CD4-positive, alpha-beta T cell treated with Interleukin-10 for 1 hour (primary cell): ENCODE measurements at places on chromosomes 1 and 21.
A peak's percentile ranks its signal among the peaks of the same experiment; 100 is the strongest.

DNA sequence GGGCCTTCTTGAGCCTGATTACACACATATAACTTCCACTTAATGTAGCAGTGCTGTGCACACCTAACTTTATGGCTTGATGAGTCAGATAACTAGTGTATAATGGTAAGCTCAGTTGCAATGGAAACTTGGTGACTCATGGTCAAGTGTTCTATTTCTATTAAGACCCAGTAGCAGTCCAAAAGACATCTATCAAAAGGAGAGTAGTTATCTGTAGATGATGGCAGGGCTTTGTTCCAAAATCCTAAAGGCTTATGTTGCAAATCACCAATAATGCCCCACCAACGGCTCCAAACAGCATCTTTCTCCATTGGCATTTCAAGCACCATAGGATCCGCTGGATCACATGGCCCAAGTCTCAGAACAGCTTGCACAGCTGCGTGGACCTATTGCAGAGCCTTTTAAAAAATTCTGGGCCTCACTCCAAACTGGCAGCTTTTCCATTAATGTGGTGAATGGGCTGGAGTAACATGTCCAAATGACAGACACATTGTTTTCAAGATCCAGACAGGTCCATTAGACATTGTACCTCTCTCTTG, 566.8 kb upstream of the USP24 start:
- DNase-seq = no peak

GRCh38 chr1:155061381-155062150, 2.0 kb upstream of the EFNA4 start:
- peak; percentile 96 for DNase-seq

DNA sequence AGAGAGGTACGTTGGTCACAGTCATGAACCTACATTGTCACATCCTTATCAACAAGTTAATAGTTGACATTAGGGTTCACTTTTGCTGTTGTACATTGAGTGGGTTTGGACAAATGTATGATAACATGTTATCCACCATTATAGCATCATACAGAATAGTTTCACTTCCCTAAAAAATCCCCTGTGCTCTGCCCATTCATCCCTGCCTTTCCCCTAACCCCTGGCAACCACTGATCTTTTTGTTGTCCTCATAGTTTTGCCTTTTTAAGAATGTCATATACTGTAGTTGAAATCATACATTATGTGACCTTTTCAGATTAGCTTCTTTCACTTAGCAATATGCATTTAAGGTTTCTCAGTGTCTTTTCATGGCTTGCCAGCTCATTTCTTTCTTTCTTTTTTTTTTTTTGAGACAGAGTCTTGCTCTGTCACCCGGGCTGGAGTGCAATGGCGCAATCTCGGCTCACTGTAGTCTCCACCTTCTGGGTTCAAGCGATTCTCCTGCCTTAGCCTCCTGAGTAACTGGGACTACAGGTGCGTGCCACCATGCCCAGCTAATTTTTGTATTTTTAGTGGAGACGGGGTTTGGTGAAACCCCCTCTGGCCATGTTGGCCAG, 50.6 kb downstream of the UCK2 start:
- no peak for DNase-seq

DNA sequence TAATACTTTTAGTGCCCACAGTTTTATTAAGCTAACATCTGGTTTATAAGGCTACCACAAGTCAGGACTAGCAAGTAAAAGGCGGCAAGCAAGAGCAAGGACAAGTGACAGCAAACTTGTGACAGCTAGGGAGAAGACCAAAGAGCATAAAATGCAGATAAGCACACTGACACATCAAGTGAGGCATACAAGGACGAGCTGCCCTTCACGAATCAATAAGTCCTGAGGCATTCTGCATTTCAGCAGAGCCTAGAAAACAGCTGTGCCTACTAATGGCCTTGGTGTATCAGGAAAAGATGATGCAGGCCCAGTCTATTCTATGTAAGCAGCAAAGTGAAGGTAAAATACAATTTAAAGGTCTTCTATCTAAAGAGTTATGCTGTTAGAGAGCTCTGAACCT, 74.8 kb downstream of the KRTAP19-8 start:
- no peak for DNase-seq

DNA sequence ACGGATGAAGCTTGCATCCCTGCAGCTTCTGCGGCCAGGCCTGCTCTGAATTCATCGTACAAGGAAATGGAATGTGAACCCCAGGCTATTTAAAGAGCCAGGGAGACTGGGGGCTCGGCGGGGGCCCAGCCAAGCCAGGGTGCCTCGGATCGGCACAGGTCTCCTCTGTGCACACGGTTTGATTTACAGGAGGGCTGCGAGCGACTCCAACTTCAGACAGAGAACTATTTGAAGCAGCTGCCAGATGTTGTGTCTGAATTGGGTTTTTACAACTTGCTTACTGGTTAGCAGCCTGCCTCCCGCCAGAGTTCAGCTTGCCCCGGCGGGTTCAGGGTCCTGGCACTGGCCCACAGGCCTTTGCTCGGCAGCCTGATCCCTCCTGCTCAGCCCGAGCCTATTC, 83.2 kb downstream of the SPSB1 start:
- no peak for DNase-seq

DNA sequence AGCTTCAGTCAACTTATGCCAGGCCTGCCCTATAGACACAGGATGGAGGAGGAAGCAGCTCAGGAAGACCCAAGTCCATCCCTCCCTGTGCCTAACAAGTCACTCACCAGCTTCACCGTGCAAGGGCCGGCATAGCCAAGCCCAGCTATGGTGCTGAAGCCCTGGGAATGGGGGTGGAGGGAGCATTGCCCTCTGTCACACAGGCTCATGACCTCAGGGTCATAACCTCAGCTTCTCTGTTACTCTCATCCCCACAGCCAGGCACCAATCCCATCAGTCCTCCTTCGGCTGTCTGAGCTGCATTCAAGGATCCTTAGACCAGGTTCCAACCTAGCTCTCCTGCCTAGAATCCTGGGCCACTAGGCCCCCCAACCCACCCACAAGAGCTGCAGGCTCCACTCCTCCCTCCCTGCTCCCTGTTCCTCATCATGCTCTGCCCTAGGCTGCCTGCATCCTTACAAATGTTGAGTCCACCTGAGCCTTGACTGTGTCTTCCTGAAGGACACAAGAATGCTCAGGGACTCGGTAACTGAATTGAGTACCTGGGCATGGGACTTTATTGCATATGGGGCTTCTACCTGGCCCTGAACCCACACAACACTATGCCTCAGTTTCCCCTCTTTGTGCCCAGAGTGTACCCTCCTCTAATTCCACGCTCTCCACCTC, 1.7 kb downstream of the CD244 start:
- no peak for DNase-seq

DNA sequence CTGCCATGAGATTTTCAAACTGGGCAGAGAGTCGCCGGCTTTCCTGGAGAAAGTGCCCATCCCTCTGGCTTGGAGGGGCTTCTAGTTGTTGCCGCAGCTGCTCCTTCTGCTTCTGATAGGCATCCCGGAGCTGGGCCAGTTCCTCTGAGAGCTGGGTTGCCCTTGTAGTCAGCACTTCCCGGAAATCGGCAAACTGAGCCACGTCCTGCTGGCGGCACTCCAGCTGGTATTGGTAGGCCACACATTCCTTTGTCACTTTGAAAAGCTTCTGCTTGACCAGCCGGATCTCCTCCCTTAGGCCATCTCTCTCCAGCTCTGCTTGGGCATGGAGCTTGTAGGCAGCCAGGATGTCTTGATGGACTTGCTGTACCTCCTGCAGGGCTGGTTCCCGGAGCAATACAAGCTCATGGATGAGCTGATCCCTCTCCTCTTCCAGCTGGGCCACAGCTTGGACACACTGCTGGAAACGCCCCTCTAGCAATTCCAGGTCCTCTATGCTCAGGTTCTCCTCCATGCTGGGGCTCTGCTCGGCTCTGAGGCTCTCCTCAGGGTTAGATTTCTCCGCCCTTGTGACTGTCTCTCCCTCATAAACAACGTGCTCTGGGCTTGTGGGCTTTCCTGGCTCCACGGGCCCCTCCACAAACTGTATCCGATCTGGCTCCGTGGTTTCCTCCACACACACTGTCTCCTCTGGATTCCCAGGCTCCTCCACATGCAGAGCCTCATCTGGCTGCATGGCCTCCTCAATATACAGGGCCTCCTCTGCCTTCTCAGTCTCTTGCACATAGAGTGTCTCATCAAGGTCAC, 7.3 kb downstream of the SYNC start:
- DNase-seq = no peak

DNA sequence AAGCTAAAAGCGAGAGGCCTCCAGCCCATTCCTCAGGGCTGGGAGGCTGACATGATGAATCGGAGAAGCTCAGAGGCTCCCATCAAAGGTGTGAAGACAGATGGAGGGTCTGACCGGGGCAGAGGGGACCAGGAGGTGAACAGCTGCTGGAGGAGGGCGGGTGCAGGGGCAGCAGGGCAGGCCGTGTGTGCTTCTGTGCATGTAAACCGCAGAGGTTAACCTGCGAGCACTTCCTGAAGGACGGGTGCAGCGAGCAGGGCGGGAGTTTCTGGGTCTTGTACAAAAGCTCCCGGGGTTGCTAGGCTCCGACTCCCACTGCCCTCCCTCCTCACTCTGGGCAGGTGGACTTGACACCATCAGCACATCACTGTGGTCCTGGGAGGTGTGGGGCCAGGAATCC, 75.2 kb downstream of the PAX7 start:
- no peak for DNase-seq
